ENCODE measurements at places on chromosomes 5 and 9. TPM values are rescaled to one million over a fixed set of nuclear protein-coding genes. Genes with fewer than 3 reads are reported as not detected.

Gene ARHGEF28
- 17.0 TPM for total RNA-seq

Gene COL5A1
- 21.5 TPM for total RNA-seq

Gene KIF4B
- not detected for total RNA-seq

Gene FOXD4L5
- 0.29 TPM for total RNA-seq

Gene PAPPA
- total RNA-seq, result 0.33 TPM

Gene CCL28
- not detected for total RNA-seq

Gene GFI1B
- total RNA-seq, result not detected

Gene WNK2
- 345 TPM for total RNA-seq

Gene AHRR
- total RNA-seq, result 0.69 TPM

Gene PCDHGA9
- 1.8 TPM for total RNA-seq

Gene PCDHGA6
- total RNA-seq, result 0.80 TPM

Gene ATOSB
- total RNA-seq, result 17.7 TPM

Gene DDX31
- 16.7 TPM for total RNA-seq

Gene TTC16
- 0.07 TPM for total RNA-seq

Gene ARSI
- 0.24 TPM for total RNA-seq

Gene LCN15
- total RNA-seq, result not detected

Gene GKAP1
- total RNA-seq, result 22.0 TPM

Gene LIX1
- 0.31 TPM for total RNA-seq

Gene FBXL17
- 21.7 TPM for total RNA-seq

Gene MLANA
- total RNA-seq, result not detected

Gene DDX4
- total RNA-seq, result not detected

Gene CCNO
- total RNA-seq, result not detected

Gene GLDC
- 11.3 TPM for total RNA-seq

Gene PFN3
- not detected for total RNA-seq

Gene PIP5KL1
- 3.4 TPM for total RNA-seq

Gene IFNA14
- not detected for total RNA-seq

Gene SPATA31D4
- not detected for total RNA-seq

Gene GRIN3A
- total RNA-seq, result 0.42 TPM

Gene ASS1
- 7.7 TPM for total RNA-seq

Gene PHF19
- total RNA-seq, result 27.2 TPM

Gene PBX3
- 37.7 TPM for total RNA-seq

Gene SELENOP
- total RNA-seq, result 86.3 TPM

Gene PTGES2
- total RNA-seq, result 60.4 TPM

Gene TMEM171
- 7.1 TPM for total RNA-seq

Gene HRH2
- 1.2 TPM for total RNA-seq

Gene ROPN1L
- total RNA-seq, result 0.43 TPM

Gene WDR31
- 5.1 TPM for total RNA-seq

All from progenitor cell of endocrine pancreas (in vitro differentiated cells).